ENCODE measurements at places on chromosomes 2 and 18.

- no peak for DNase-seq
Measured at GRCh38 chr18:70059684-70060083, 112.0 kb upstream of the CD226 start.

DNA sequence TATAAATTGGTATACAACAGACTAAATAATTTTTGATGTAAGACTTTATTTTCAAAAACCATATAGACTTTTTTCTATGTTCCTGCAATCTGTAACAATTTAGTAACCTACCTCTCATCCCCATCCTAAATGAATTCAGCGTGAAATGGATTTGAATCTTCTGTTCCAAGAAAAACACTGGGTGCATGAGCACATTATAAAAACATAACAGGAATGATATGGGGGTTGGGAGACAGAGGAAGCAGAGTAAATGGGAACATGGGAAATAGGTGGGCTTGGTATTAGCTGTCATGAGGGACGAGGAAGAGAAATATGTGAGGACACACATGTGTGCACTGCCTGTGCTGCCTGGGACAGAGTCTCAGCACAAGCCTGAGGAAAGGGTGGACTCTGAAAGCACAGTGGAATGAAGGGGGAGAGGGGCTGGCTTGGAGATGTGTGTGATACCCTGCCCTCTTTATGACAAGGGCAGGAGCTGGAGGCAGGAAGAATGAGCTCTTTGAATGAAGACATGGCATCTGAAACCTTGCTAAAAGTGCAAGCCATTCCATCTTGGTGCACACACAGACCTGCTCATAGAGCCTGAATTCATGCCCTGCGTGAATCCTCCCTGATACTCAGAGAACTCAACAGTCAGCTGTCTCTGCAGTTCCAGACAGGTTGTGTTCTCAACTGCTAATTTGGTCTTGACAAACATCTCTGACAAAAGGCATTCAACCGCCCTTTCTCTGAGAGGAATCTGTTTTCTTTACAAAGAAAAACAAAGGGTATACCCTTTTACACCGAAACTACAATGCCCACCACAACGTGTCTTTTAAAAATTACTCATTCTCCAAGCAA, 66.6 kb downstream of the EPB41L3 start:
- DNase-seq: no peak

DNA sequence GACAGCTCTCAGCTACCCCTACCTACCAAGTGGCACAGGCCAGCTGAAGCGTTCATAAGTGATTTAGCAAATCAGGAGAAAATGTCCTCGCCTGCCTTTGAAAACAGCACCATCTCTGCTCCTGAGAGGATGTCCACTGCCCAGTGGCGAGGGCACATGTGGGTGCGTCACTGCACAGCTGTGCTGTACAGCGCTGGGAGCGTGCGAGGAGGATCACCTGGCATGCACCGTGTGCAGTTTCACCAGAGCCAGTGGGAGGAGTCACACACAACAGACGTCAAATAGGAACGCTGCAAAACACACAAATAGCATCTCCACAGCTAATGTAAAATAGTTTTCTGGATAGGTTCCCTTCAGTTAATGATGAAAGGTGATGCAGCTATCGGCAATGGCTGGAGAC, 154.1 kb downstream of the HDAC4 start:
- no peak for DNase-seq

- no peak for DNase-seq
Measured at GRCh38 chr2:142951190-142952007, 73.9 kb downstream of the KYNU start.

GRCh38 chr2:233059547-233059796, 670 bp upstream of the INPP5D start:
- DNase-seq: no peak

DNA sequence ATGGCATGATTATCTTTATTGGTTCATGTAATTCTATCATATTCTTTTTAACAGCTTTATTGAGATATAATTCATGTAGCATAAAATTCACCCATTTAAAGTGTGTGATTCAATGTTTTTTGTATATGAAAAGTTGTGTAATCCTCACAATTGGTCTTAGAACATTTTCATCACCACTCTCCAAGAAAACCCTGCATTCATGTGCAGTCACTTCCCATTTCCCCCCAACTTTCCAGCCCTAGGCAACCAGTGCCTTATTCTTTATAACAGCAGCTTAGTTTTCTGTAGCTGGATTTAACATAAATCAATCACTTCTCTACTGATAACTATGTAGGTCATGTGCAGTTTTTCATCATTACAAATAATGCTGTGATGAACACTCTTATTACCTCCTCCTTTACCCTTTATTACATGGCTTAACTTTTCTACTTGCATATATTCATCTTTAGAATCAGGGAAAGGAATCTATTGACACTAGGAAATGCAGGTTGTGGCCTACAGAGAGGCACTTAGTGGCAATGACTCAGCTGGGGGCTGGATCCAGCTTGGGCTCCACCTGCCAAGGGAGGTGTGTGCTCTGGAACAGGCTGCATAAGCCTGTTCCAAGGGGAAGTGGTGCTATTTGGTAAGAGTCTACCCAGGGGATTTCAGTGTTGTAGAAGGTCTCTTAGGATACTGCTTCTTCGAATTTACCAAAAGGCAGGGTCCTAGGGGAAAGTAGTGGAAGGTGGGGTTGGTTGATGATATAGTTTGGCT, 89.1 kb downstream of the ETAA1 start:
- DNase-seq: no peak

DNA sequence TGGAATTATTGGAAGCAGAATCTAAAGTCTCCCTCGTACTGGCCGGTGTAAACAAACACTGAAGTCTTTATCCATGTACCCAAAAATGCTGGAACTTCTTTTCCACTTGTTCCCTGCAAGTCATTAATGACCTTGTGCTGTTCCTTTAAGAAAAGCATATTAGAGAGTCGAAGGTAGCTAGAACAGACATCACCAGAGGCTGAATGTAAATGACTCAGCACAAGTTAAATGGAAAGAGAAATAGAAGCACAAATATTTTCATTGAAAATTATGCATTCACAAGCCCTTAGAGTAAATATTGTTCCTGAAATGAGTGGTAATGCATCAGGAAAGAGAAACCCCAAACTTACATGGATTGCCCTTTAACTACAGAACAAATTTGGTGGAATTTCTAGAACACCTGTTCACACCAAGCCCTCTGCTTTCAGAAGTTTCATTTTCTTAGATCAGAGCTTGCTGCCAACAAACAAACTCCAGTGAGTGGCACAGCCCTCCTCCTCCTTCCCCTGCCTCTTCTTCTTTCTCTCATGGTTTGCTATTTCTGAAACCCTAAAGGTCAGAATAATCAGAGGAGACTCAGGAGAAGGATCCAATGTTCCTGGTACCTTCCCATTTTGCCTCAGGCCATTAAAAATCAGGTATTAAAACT, 264.3 kb downstream of the TXNL1 start:
- no peak for DNase-seq

DNA sequence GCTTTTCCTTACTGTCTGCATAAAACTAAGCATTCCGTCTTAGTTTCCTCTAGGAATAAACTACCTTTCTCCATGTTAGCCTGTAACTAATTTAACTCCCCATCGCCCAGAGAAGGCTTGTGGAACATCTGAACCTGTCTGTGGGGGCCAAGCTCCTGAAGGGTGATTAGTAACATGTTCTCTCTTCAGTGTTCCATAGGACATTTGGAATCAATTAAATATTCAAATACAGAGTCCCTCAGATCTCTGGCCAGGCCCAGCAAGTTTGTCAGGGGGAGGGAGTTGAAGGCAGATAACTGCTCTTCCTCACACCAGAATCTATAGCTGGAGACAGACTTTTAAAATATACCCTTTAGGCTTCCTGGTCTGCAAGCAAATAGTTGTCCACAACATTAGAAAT, 8.8 kb downstream of the RDH14 start:
- DNase-seq: no peak

DNA sequence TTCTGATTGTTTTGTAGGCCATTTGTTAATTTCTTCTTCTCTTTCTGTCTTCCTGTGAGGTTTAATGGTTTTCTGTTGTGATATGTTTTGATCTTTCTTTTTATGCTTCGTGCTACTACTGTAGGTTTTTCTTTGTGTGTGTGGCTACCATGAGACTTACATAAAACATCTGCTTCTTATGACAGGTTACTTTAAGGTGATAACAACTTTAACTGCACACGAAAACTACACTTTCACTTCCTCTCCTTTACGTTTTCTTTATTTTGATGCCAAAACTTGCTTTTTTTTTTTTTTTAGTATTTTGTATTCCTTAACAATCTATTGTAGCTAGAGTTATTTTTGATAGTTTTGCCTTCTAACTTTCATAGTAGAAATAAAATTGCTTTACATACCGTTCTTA, 691.3 kb downstream of the TSN start:
- DNase-seq: no peak

DNA sequence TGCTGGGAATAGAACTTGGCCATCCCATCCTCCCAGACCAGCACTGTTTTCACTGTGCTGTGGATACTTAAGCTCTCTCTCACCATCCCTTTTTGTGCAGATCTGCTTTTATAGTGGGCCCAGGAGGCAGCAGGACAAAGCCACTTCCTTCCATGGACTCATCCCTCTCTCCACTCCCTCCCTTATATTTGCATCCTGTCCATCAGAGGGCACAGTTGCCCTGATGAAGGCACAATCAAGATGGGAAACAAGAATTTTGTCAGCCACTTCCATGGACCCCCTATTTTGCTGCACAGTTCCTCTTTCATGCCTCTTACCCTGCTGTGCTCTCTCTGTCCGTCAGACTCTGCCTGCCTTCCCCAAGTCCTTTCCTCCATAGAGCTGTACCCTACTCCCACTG, 338.7 kb downstream of the HRH4 start:
- DNase-seq: no peak

GRCh38 chr18:11134940-11135339, 14.4 kb downstream of the PIEZO2 start:
- no peak for DNase-seq

DNA sequence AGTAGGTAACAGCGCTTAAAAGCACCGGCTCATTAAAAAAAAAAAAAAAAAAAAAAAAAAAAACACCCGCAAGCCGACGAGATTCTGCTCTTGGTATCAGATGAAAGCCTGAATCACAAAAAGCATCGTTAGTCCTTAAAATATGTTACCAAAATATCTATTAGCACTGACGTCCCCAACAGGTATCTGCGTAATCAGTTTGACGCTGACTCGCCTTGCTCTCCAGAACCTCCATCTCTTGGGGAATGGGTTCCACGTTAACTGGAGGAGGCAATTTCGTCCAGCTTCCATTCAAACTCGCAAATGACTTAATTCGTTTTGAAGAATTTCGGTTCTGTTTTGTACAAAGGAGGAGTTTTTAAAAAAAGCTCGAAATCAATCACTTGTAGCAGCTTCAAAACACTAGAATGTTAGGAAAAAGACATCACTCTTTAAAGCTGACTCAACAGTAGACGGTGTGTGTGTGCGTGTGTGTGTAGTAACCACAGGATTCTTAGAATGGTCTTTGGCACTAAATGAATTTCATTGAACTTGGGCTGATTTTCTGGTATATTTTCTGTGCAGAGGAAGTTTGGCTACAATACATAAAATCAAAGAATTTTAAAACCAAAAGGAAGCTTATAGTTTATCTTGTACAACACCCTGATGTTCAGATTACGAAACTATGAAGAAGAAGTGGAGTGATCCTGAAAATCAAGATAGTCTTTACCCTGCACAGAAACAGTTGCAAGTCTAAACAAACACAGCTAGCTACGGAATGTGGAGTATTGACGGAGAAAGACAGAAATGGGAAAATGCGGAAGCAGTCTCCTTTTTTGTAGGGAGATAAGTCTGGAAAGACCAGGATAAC, 1.1 kb upstream of the PGAP1 start:
- peak; percentile 87 for DNase-seq

GRCh38 chr2:85231952-85232351, 95.8 kb downstream of the TGOLN2 start:
- no peak for DNase-seq

DNA sequence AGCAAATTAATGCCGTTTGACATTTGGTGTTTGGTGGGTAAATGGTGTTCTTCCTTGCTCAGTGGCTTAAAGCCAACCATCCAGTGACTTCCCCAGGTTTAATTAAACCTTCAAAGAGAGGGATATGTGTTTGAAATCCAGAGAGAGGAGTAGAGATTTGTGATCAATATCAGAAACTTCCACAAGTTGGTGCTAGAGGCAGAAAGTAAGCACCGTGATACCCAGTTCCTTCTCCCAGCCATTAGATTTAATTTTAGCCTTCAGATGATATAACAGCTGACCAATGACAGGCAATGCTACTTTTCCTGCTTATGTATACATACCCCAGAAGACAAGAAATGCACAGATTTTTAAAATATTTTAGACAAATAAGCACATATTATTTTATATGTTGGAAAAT, 398.5 kb downstream of the CDH2 start:
- DNase-seq: no peak

GRCh38 chr2:185201063-185201462, 537.5 kb upstream of the FSIP2 start:
- DNase-seq: no peak

DNA sequence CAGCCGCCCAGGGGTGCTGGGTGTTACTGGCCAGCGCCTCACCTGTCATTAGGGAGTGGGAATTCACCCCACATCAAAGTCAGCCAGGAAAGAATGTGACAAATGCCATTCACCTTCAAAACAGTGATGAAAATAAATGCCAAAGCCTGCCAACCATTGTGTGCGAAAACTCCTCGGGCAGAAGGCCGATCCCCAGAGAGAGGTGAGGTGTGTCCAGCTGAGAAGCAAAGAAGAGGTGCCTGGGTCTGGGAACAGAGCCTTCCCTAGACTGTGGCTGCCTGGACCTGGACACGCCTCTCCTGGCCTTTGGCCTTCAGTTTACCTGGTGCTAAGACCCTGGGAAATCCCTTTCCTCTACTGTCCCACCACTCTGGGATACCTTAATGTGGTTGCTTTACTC, 142.7 kb downstream of the CYP26B1 start:
- no peak for DNase-seq

DNA sequence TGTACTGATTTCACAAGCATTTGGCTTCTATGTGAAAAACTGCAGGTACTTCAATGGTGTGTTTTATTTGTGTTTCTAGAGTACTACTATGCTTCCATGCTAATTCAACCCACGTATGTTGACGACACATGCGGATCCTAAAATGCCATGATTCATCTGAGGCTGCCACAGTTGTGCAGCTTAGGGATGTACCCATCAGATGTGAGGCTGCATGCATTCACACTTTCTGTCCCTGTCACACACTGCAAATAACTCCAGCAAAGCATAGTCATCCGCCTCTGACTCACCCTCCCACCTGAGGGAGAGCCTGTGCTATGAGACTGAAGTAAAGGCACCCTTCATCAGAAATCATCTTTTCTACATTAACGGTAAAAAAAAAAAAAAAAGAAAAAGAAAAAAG, 22.1 kb upstream of the SERTAD2 start:
- peak; percentile 43 for DNase-seq

- no peak for DNase-seq
Measured at GRCh38 chr18:76855594-76855993, 33.2 kb downstream of the ZNF236 start.

All from CD4-positive, alpha-beta T cell treated with Interleukin-15 for 4 hours (primary cell).